ENCODE measurements at places on chromosomes 1 and 21.
A peak's percentile ranks its signal among the peaks of the same experiment; 100 is the strongest.

GRCh38 chr1:240170266-240170665 is 78.6 kb downstream of the FMN2 start:
- no peak for DNase-seq

DNA sequence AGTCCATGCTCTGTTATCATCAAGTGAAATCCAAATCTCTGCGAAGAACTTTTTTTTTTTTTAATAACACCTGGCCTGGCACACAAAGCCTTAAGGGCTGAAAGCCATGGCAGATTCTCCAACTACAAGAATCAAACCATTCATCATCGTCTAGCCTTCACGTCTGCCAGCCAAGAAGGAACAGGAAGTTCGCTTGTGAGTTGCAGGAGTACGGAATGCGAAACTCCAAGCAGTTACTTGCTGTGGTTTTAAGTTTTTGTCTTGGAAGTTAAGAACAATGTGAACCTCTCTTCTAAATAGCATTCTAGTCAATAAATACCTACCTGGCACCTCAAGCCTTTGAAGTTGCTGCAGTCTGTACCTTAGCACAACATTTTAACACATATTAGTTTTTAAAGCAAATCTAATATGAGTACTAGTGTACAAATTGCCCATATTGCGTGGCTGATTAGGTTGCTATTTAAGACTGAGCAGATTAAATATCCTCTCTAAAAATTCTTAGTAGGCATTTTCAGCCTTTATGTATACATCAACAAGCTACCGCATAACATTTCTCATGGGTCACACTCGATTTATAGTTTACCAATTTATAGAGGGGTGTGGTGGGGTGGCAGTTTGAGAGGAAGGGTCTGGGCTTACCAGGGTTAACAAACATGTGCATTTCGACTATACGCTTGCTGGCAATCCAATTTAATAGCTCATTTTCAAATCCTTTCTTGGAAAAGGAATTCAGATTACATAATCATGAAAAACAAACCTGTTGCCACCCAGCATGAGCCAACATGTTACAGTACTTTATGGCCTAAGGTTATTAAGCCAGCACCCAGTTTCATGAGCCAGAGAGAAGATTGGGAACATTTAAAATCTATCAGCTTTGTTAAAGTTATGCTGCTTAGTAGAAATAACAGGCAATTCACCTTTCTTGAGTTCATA is 22.2 kb upstream of the PTPN14 start:
- DNase-seq = no peak

DNA sequence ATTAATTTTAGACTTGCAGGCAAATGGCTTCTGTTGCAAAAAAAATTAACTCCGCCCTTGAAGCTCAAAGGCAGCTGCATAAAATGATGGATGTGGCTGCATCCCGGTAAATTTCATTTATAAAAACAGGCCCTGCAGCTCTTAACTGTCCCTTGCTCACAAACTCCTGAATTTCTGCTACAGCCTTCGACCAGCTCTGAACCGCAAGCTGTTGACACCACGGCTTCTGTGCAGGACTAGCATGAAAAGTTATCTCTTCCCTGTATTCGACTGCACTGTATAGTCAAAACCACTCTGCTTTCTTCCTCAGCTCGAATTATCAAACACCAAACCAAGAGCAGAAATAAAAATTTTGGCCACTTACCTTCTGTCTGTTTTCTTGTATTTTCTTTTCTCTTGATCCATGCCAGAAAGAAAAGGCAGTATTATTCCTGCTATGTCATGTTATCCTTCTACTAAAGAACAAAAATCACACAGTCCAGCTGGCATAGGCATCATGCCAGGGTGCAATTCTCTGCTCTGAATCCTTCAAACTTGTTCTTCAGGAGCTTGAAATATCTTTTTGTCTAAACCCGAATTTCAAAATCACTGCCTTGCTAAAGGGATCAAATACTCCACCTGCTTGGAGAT is 195.5 kb upstream of the NCAM2 start:
- DNase-seq = no peak

DNA sequence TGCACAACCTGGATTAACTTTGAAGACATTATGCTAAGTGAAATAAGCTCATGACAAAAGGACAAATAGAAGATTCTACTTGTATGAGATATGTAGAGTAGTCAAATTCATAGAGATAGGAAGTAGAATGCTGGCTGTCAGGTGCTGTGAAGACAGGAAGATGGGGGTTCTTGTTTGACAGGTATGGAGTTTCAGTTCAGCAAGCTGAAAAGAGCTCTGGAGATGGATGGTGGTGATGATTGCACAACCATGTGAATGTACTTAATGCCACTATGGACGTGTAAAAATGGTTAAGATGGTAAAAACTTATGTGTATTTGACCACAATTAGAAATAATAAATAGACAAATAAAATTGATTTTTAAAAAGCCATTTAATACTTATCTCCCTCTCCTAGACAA is 169.8 kb upstream of the DUSP10 start:
- no peak for DNase-seq

- no peak for DNase-seq
Observed at GRCh38 chr1:207186503-207186902, 82.5 kb downstream of the C4BPA start.

DNA sequence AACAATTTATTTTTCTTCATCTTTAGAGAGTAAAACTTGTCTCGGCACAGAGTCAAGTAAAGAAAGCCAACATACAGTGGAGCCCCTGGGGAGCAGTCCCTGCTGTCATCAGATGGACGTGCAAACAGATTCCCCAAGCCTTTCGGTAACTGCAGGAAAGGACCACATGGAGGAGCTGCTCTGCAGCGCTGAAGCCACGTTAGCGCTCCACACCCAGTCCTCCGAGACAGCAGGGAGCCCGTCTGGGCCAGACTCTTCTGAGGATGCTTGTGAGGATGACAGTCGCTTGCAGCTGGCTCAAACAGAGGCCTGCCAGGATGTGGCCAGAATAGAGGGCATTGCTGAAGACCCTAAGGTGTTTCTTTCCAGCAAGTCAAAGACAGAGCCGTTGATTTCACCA is 77.1 kb upstream of the SCCPDH start:
- no peak for DNase-seq

DNA sequence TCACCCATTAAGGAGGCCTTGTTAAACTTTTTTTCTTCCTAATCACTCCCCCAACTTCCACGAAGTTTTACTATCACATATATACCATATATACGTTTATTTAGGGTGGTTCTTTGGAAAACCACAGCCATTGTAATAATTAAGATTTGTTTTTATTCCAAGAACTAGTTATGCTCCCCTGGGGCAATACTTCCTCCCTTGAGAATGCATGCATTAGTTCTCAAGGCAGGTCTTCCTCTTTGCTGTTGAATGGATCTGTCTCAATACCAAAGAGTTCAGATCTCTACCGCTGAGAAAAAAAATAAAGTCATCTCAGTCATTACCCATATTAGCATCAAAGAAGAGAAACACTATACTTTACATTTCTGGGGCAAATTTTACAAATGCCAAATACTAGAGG is 567.7 kb upstream of the RGS18 start:
- DNase-seq = no peak

DNA sequence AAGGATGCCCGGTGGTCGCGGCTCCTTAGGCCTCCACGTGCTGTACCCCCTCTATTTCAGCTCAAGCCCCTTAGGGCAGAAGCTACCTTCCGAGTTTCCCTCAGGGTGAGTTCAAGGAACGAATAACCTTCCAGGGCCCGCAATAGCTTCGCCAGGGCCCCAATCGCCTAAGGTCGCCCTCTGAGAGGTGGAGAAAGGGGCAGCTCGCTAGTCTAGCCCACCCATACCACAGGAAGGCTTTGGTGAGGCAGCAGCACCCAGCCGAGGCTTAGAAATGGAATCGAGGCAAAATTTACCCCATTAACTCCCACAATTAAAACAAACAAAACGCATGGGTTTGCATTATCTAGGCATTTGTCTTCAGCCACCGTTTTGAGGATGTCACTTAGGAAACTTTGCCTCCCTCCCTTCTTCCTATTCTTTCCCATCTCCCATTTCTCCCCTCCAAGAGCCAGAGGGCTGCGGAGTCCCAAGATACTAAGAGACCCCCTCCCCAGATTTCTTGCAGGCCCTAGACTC is 954 bp downstream of the WNT2B start:
- DNase-seq = no peak

DNA sequence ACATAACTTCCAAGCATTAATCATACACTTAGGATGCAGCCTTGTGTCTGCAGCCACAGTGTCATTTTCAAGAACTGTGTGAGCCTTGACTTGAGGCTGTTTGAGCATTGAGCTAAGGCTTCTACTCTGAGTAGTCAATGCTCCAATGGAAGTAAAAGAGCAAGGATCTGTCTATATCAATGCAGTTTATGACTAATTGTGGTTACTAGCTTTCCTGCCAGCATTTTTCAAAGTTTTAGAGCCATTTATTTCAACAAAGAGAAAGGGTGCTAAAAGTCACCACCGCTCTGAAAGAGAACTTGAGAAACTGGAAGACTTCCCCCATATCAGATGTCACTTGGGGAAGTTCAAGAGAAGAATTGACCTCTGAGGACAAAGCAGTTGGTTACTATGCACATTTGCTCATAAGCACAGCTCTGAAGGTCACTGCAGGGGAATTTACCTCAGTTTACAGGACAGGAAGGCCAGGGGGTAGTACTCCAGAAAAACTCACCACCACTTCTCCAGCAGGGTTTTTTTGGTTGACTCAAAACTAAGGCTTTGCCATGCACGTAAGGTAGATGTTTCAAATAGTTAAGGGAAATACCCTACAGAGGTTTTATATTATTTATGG is 24.5 kb upstream of the RGS1 start:
- no peak for DNase-seq

DNA sequence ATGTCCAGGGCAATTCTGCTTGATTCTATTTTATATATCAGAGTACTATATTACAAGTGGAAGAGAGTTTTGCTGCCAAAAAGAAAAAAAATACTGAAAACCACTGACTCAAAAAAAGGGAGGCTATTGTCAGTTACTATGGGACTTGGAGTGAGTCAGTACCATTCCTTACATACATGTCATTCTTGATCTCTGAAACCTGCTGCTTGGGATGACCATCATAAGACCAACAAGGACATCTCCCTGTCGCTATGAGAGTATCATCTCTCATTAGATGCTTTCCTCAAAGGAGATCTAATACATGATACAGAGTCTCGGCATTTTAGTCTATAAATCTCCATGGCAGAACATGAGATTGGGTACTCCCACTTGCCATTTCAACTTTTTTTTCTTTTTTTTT is 11.8 kb upstream of the INPP5B start:
- DNase-seq = no peak

DNA sequence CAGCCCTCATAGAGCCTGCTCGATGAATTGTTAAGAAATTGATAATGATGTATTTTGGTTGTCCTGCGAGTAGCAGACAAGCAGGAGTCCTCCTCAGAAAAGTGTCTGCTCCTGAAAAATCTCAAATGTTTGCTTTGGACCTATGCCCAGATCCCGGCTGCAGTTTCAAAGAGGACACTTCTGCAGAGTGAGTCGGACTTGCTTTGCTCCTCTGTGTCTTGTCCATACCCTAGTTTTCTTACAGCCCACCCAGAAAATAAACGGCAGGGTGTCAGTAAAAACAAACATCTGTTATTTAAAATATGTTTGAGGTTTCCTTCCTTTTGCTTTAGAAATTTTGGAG is 2.8 kb downstream of the S100A10 start:
- no peak for DNase-seq

DNA sequence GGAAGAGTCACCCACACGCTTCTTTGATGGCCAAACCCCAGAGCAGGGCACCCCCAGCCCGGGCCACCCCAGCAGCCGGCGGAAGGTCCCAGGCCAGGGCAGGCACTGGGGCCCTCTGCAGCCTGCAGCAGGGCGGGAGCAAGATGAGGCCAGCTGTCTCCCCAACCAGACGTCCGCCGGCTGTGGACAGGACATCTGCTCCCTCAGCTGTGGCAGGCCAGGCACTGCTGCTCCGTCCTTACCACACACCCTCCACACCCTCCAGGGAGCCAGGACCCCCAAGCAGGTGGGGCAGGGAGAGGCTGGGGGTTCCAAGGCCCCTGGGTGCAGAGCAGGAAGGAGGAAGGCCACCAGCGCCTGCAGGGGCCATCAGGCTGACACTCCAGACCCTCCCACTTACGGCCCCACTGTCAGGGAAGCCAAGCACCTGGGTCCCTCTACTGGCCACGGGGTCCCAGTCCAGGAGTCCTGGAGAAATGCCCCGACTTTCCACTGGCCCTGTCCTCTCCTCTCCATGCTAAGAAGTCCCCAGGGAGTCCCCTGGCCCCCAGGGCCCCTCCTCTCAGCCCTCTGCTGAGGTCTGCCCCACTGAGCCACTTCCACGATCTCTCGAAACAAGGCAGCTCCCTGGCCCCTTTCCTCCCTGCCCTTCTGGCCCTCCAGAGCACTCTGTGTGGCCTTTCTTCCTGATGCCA is 5.6 kb downstream of the WNT9A start:
- DNase-seq = no peak

DNA sequence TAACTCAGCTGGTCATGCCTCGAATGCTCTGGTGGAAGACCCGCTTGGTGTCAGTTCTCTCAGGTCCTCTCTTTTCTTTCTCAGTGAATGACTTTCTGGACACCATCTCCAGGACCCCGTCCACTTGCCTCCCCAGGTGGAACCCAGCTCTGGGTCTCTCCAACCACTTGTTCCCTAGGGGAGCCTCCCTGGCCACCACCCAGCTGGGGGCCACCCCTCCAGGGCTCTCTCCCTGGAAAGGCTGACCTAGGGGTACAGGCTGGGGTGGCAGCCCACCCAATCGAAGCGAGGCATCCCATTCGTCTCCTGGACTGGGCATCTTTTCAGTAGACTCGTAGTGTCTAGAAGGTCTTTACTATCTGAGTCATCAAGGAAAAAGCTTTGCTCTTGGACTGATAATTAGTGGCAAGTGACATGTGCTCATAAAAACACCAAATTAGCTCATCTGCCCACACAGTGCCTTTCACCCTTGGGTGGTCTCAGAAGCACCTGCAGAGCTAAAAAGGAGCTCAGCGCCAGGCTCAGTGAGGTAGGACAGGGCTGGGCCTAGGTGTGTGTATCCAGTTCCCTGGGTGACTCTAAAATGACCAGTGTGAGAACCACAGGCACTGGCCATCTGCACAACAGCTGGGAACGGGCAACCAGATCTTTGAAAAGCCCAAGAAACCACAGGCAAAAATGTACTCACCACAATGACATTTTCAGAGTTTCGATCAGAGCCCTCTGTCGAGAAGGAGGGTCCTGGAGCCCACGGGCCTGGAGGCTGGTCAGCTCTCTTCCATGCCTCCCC is 2.4 kb upstream of the PDXK start:
- DNase-seq = peak; percentile 67

- DNase-seq = no peak
Observed at GRCh38 chr1:147496571-147497210, 44.6 kb upstream of the BCL9 start.

- no peak for DNase-seq
Observed at GRCh38 chr1:2540816-2541492, 10.9 kb upstream of the HES5 start.

GRCh38 chr21:34266351-34266750 is 97.5 kb upstream of the KCNE2 start:
- DNase-seq = no peak

All from GM19239 (cell line).